Heart left ventricle (tissue), 16 donors: ENCODE measurements at places on chromosomes 3 and 15. TPM values are rescaled to one million over a fixed set of nuclear protein-coding genes. Genes with fewer than 3 reads are reported as not detected.

GRCh38 chr3:78516937-78517336 is 1250.9 kb downstream of the ROBO1 start:
- no peak for DNase-seq

DNA sequence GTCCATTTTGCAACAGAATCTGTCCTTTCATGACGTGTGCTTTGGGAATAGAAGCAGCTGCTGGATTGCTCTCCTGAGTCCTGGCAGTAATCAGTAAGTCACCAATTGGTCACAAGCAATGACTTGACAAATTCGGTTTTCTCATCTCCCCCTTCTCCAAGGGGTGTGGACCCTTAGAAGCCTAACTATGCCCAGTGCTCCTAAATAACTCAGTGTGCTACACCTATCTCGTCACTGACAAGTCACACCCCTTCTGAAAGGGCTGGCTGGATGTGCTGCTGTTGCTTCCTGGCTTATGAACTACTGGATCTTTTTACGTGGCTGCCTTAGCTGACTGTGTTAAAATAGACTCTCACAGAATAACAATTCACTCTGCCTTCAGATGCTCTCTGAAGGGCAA is 1351.5 kb downstream of the ZPLD1 start:
- no peak for DNase-seq

DNA sequence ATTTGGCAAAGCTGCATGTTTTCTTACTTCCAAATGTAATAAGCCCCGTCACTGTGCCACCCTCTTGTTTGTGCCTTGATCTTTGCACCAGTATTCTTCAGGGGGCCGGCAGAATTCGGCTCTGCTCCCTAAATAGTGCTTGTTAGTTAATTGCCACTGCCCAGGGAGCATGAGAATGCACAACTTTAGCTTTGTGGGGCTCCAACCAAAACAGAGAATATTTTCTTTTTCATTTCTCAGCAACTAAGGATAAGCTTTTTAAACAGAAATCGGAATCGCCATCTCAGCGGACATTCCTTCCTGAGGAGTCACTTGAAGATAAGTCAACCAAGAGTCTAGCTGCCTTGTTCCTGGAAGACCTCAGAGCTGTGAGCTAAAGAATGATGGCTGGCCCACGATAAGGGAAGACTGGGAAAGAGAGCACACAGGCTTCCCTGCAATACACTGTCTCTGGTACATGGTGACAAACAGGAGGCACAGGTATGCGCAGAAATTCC is 106.0 kb downstream of the LRIG1 start:
- DNase-seq = no peak

- DNase-seq = no peak
Observed at GRCh38 chr15:95410757-95411156, 919.7 kb upstream of the NR2F2 start.

DNA sequence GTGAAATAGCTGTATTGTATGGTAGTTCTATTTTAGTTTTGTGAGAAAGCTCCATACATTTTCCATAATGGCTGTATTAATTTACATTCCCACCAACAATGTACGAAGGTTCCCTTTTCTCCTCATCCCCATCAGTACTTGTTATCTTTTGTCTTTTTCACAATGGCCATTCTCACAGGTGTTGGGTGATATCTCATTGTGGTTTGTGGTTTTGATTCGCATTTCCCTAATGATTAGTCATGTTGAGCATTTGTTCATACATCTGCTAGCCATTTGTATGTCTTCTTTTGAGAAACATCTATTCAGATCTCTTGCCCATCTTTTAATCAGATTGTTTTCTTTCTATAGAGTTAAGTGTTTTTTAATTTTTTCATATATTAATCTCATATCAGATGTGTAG is 931.9 kb downstream of the IGSF11 start:
- DNase-seq = no peak

GRCh38 chr3:33388374-33389100 is 51.7 kb downstream of the UBP1 start:
- no peak for DNase-seq

DNA sequence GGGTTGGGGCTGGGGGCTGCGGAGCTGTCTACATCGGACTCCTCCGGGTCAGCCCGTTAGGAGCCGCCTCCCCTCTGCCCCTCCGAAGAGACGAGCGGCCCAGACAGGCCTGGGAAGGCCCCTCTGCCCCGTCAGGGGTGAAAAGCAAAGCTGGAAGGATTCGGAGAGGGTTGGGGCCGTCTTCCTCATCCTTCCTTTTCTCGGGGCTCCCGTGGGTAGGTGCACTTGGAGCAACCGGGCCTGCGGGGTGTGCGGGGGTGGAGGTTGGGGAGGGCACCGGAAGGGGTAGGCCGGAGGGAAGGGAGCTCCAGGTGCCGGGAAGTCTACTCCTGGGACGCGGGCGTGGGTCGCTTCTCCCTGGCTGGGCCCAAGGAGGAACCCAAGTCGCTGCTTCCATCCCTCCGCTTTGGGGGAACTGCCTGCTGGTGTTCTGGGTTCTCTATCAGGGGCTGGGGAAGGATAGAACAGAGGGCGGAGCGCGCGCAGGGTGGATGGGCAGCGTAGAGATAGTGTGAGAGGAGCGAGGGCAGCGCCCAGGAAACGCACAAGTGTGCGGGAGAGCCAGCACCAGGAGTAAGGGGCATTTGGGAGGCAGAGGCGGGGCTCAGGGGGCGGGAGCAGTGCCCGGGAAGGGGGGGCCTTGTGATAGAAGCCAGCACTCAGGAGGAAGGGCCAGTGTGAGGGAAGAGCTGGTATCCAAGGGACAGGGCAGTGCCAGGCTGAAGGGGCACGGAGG is 590 bp downstream of the POLR2H start:
- DNase-seq = peak; percentile 78

GRCh38 chr3:180594631-180595558 is 7.1 kb upstream of the TTC14 start:
- DNase-seq = no peak

GRCh38 chr3:33030802-33031201 is 66.1 kb downstream of the GLB1 start:
- no peak for DNase-seq

DNA sequence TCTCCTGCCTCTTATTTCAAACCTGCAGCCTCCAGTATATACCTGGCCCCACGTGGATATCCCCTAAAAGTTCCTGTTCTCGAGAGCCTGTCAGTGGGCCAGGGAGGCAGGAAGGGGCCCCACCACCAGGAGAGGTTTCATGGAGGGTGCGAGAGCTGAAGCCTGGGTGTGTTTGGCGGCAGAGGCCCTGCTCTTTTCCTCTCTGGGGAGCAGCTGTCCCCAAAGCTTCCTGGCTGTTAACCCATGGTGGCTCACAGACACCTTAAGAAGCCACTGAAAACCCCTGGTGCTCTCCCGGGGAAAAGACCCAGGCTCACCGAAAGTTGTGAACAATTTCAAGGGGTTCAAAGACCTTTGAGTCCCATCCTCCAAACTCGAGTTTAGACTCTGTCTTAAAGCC is 1.1 kb downstream of the PRRT3 start:
- no peak for DNase-seq

GRCh38 chr3:38130631-38131065 is 6.3 kb downstream of the ACAA1 start:
- peak; percentile 47 for DNase-seq

GRCh38 chr15:88701561-88702095 is 62.8 kb downstream of the ISG20 start:
- no peak for DNase-seq

- no peak for DNase-seq
Observed at GRCh38 chr15:81113861-81114291, 20.2 kb upstream of the CFAP161 start.

- DNase-seq = no peak
Observed at GRCh38 chr3:49794431-49794830, 5.2 kb downstream of the CDHR4 start.

GRCh38 chr3:147390589-147391569 is 15.5 kb downstream of the ZIC4 start:
- DNase-seq = no peak

DNA sequence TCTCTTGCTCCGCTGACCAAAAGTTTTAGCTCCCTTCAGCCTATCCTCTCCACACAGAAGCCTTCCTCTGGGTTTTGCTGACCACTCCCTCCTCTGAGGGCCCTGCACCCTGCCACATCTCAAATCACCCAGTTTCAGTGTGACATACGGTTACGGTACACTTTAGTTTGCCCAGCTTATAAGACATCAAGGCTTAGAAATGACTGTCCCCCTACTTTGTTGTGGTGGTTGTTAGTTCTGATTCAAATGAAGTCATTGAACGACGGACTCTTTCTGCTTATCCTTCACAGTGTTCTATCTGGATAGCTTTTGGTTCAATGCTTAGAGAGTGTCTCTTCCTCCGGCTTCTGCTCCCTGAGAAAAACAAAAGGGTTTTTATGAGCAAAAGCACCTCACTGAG is 68.0 kb upstream of the NDUFB4 start:
- DNase-seq = no peak

- DNase-seq = no peak
Observed at GRCh38 chr3:112897791-112898190, 51.1 kb upstream of the CD200R1L start.

- DNase-seq = no peak
Observed at GRCh38 chr3:13215940-13216546, 142.8 kb upstream of the IQSEC1 start.

DNA sequence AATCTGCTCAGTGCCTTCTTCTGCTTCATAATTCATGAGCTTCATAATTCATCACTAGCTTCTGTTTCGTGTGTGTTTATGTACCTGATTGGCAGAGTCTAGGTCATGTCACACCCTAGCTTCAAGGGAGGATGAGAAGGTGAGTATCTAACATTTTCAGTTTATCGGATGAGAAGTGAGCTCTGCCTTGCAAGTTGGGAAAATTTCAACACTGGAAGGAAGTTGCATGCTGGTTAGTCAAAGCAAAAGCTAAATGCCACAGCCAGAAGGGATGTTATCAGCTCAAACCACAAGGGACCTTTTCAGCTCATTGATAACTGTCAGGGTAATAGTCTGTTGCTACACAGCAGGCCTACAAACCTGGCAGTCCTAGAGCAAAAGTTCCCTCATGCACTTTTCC is 7.3 kb upstream of the TNFSF10 start:
- no peak for DNase-seq

GRCh38 chr3:127143172-127143571 is 49.8 kb upstream of the PRR23E start:
- no peak for DNase-seq

DNA sequence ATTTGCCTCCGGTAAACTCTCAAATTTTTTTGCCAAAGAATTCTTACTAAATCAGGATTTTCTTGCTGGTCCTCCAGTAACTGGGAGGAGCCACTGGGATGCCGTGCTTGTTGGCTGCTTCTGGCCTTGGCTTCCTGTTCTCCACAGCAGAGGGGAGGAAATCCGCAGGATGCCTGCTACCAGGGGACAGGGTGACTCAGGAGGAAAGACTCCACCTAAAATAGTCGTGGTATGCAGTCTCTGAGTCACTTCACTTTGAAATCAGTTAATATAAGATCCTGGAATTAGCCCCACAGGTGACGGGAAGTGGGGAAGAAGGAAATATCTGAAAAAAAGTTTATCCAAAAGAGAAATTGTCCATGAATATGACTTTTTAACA is 6.5 kb upstream of the TM4SF18 start:
- peak; percentile 86 for DNase-seq

DNA sequence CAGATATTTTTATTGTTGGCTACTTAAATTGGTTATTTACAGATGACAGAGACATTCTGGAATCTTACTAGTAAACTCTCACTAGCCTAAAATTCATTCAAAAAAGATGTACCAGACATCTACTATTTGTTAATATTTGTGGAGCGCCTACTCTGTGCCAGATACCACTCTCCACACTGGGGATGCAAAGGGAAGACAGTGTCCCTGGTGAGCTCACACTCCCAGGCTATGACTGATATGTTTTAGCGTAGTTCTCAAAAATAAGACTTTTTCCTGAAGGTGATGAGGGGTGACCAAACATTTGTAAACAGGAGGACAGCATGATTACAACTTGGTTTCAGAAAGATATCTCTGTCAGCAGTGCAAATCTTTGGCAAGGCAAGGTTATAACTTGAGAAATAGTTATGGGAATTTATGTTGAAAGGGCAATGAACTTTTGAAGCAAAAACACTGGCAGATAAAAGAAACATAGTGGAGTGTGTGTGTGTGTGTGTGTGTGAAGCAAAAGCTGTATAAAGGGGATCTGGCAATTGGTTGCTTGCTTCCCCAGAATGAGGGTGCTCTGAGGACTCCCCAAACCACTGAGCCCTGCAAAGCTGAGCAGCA is 51.2 kb downstream of the HACD2 start:
- DNase-seq = no peak

DNA sequence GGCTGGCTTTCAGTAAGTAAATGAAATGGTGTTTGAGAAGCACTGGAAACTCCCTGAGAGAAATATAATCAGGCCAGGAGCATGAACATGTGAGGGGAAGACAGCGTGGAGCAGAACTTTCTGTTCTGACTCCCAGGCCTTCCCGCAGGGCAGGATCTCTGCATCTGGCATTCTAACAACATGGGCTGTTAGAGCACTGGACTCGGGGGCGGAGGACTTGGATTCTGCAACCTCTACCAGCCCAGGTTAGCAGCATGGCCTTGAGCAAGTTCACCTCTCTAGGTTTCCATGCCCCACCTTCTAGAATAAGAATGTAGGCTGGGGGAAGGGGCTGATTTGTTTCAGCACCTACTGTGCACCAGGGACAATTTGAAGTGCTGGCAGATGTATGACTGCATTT is 12.5 kb upstream of the BFSP2 start:
- no peak for DNase-seq

GRK7 gene
- polyA plus RNA-seq = 0.06 TPM

CYB561D2 gene
- 6.7 TPM for polyA plus RNA-seq

TLR9 gene
- 0.23 TPM for polyA plus RNA-seq

AADACL2 gene
- not detected for polyA plus RNA-seq

SNRPA1 gene
- 30.2 TPM for polyA plus RNA-seq

PLAAT1 gene
- polyA plus RNA-seq = 4.5 TPM

SPINK8 gene
- not detected for polyA plus RNA-seq

CHRNA7 gene
- 1.0 TPM for polyA plus RNA-seq

PLSCR2 gene
- polyA plus RNA-seq = not detected

HCN4 gene
- 8.3 TPM for polyA plus RNA-seq

ITGB5 gene
- polyA plus RNA-seq = 159 TPM

NPRL2 gene
- 14.4 TPM for polyA plus RNA-seq

DNAJA4 gene
- 62.3 TPM for polyA plus RNA-seq

GATM gene
- 8.3 TPM for polyA plus RNA-seq

P2RY13 gene
- 0.25 TPM for polyA plus RNA-seq

CCK gene
- polyA plus RNA-seq = not detected

UBA3 gene
- 57.7 TPM for polyA plus RNA-seq

FBN1 gene
- 5.7 TPM for polyA plus RNA-seq
